Activated T-helper 17 cell treated with anti-CD3 and anti-CD28 coated beads, Interleukin-2, amount 50 U/mL, for 72 hours (primary cell): ENCODE measurements at places on chromosomes 12 and 14. TPM values are rescaled to one million over a fixed set of nuclear protein-coding genes. Genes with fewer than 3 reads are reported as not detected.
A peak's percentile ranks its signal among the peaks of the same experiment; 100 is the strongest.

GRCh38 chr12:118034429-118035189, 18.1 kb downstream of the RFC5 start:
- peak; percentile 20 for ATAC-seq

GRCh38 chr12:107379852-107380567, 286.7 kb upstream of the CRY1 start:
- no peak for ATAC-seq

GRCh38 chr12:124761871-124762270, 101.8 kb downstream of the SCARB1 start:
- ATAC-seq, result peak; percentile 53

GRCh38 chr14:31942166-31942841, 134.8 kb upstream of the ARHGAP5 start:
- no peak for ATAC-seq

GRCh38 chr12:98437166-98437565, 78.2 kb upstream of the TMPO start:
- ATAC-seq, result no peak

Gene RNASE2
- total RNA-seq, result not detected

Gene RCOR1
- 16.4 TPM for total RNA-seq
